ENCODE measurements at places on chromosomes 13 and 19. TPM values are rescaled to one million over a fixed set of nuclear protein-coding genes. Genes with fewer than 3 reads are reported as not detected.

The BCL3 gene
- total RNA-seq = 4.6 TPM

DNA sequence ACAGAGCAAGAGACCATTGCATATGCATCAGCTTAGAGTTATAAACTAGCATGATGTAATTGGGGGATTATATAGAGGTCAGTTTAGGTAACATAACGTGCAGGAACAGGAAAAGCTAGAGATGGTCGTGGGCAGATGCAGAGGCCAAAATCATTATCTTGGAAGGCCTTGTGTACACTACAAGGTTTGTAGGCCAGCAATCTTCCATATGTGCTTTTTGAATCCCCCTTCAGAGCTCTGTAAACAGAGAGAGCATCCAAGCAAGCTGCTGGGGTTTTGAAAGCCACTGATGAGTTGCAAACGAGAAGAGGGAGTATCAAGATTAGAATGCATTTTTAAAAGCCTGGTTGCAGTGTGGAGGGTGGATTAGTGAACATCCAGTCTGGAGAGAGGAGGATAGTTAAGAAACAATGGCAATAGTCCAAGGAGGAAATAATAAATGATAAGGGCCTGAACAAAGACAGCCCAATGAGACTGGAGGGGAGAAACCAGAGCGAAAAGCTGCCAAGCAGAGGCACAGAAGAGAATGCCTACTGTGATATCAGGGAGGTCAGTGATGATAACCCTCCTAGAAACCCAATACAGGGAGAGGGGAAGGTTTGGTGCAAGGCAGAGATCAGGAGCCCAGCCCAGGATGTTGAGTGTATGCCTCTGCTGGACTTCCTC, 109.6 kb downstream of the ZAR1L start:
- DNase-seq = no peak

The GPR180 gene
- total RNA-seq = 5.0 TPM

GRCh38 chr13:95233026-95233635, 68.1 kb downstream of the ABCC4 start:
- no peak for DNase-seq

The COL4A2 gene
- total RNA-seq = 109 TPM

DNA sequence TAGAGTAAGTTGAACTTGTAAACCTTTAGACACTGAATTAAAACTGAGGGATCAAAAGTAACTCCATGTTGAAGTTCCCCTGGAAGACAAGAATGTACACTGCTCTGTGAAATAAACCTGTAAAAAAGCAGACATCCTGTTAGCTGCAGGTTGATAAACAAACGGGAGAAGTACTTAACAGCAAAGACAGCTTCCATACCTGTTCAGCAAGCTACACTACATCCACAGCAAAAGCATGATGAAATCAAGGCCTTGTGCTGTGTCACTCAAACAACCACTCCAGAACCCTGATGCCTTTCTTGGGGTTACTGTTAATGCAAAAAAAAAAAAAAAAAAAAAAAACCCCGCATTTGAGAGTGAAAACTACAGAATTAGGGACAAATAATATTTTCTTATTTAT, 20.8 kb downstream of the ANKRD10 start:
- DNase-seq = no peak

The PGLYRP1 gene
- total RNA-seq = not detected

The TSKS gene
- total RNA-seq = 0.30 TPM

- peak; percentile 46 for DNase-seq
Measured at GRCh38 chr19:41264581-41265394, 616 bp downstream of the HNRNPUL1 start.

GRCh38 chr19:37809366-37809765, 30.0 kb upstream of the ZNF573 start:
- DNase-seq = no peak

The PHLDB3 gene
- 14.8 TPM for total RNA-seq

GRCh38 chr19:18992696-18993095, 40.6 kb downstream of the SUGP2 start:
- DNase-seq = no peak

GRCh38 chr19:30649934-30650614, 277.9 kb downstream of the ZNF536 start:
- DNase-seq = peak; percentile 54

DNA sequence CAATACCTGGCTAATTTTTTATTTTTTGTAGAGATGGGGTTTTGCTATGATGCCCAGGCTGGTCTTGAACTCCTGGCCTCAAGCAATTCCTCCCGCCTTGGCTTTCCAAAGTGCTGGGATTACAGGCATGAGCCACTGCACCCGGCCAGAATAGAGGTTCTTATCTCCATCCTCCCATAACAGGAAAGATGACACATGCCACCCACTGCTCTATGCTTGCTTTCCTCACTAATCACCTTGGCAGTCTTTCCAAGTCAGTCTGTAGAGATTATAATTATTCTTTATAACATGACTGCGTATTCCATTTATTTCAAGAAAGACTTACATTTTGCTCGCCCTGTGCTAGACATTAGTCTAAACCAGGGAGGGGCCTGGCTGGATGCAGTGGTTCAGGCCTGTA, 6.7 kb downstream of the VAV1 start:
- no peak for DNase-seq

The LILRB2 gene
- not detected for total RNA-seq
